Activated T-helper 1 cell treated with Interleukin-2 at 50 U/mL for 16 hours (primary cell): ENCODE measurements at places on chromosomes 12 and 14.

DNA sequence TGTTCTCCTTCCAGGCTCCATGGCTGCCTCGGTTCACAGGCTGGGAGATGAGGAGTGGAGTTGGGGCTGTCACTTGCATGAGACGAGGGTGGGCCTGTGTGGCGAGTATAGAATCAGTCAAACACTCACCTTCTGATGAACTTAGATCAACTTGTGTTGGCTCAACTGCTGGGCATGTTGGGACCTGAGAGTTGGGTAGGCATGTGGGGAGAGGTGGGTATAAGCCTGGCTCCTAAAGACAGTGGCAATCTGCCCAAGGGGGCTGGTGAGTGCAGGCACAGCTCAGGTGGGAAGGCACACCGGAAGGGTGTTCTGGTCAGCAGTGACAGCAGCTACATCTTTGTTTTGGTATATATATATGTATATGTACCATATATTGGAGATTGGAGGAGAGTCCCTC is 30.1 kb upstream of the TDRD9 start:
- DNase-seq: no peak

GRCh38 chr12:47900131-47901062 is 4.4 kb downstream of the VDR start:
- no peak for DNase-seq

GRCh38 chr14:103629503-103630121 is 601 bp downstream of the KLC1 start:
- peak; percentile 23 for DNase-seq

GRCh38 chr12:105485321-105485910 is 154.9 kb downstream of the C12orf75 start:
- DNase-seq: no peak

DNA sequence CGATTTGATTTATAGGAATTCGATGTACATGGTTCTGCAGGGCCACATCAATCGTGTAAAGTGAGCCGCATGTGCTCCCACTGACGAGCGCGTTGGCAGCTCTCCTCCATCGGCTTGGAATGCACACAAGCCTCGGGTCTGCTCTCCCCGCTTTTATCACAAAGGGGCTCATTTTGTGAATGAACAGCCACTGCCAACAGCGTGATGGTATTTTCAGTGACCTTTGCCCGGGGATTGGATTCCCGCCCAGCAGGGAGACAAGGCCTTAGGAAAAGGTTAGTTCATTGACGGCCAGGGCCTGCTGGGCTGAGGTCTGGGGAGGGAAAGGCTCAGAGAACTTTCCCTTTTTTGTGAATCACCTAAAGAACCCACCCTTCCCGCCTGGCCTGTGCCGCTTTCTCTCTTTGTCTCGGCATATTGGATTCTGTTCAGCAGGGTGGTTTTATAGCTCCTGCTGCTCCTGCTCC is 232.1 kb downstream of the MSRB3 start:
- DNase-seq: no peak

DNA sequence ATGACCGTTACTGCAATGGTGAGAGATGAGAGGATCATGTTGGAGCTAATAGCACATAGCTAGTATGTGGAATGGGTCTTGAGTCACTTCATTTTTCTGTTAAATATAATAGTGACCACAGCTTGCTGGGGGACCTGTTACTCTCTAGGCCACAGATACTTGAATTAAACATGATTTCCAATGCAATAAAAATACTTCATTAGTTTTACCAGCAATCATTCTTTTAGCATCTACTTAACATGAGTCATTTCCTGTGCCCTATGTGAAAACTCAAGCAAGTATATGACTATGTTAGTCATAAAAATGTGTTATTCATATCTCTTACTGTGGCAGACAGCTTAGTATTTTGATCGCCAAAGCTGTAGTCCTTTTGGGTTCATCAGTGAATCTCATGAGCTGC is 798.8 kb downstream of the SLC16A7 start:
- DNase-seq: no peak

DNA sequence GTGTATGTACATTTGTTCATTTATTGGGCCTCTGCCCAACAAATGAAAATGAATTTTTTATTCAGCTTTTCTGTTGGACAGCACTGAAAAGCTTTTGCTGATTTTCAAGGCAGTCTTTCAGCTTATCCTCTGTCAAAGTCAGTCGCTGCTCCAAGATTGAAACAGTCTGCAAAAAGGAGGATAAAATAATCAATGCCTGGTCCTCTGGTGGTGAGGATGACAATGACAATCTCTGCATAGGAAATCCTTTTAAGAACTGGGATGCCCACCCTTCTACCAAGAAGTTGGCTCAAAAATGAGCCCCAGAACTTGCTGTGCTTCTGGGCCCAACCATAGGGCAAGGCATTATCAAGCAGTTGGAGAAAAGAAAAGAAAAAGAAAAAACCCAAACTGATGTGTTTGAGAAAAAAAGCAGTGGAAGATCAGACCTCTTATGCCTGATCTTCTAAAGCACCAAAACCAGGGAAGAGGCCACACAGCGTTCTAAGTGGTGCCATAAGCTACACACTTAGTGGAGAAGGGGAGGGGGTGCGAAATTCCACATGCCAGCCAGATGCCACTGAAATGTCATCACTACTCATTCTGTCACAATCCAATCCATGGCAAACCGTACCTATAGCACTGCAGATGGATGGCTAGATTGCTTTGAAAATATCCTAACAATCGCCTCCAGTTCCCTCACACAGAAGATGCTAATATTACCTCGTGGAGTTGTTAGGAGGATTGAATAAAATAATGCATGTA is 69.0 kb upstream of the DUSP6 start:
- DNase-seq: no peak

DNA sequence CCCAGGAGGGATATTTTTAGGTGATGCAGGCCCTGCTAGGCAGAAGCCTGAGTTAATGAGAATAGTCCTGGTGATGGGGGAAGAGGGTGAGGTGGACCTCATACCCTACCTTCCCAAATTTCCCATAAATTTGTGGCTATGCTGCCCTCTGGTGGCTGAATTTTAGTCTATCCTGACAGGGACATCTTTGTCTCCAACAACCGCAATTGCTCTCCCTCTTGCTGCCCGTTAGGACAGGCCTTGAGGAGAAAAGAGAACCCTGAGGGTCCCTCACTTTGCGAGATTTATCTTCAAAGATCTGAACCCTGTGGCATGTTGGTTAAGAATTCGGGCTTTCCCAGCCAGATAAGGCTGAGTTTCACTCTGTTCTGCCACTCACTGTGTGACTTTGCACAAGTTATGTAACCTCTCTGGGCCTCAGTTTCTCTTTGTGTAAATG is 9.8 kb upstream of the ZNF385A start:
- no peak for DNase-seq
